ENCODE measurements at places on chromosomes 1 and 21.

DNA sequence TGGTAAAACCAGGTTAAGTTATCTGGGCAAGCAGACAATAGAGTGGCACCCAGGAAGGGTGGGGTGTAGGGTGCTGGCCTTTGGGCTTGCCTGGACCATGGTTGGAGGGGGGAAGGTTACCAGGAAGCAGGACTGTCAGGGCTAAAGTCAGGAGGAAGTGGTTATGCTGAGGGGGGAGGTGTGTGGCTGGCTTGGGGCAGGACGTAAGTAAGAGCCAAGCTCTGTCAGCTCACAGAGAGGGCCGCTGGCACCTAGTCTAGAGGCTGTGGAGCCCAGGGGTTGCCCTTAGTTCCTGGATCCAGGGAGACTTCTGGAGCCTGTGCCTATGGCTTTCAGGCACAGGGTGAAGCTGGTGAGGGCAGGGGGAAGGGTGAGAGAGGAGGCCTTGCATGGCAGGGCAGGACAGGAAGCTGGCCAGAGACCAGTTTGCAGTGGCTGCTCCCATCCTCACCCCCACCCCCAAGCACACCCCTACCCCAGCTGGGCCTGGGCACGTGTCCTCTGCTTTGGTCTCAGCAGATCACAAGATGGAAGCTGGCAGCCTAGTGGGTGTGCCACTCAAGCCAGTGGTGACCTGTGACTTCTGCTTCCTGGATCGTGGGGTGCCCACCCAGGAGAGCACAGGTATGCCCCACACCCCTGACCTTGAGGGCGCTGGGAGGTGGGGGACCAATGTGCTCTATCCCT, 20.5 kb upstream of the SMYD3 start:
- DNase-seq: no peak

DNA sequence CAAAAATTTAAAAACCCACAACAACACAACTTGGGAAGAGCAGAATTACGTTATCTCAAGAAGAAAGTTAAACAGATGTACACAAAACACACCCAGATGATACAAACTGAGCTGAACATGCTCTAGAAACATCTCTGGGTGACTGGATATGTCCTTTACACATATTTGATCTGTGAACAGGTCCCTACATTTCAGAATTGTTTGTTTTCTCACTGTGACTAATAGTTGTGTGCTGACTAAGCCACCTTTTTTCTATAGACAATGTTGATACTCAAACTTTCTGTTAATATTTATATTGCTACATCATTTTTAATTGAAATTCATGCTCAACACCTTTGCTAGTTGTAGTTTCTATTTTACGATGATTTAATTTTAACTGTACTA, 1.0 kb upstream of the F11R start:
- no peak for DNase-seq

DNA sequence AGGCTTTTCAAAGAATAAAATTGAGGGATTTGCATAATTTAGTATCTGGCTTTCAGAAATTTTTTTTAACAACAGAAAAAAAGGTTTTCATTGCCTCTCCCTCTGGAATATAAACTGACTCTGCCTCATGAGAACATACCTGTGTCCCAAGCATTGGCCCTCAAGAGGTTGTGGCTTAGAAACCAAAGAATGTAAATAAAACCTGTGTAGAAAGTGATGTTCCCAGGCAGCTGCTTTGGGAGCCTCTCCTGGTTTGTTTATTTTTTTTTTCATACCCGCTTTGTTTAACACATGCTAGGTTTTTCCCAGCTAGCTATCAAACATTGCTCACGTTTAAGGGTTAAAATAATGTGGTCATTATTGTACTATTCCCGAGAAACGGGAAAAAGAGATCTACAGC, 40.5 kb upstream of the IFNAR2 start:
- no peak for DNase-seq

DNA sequence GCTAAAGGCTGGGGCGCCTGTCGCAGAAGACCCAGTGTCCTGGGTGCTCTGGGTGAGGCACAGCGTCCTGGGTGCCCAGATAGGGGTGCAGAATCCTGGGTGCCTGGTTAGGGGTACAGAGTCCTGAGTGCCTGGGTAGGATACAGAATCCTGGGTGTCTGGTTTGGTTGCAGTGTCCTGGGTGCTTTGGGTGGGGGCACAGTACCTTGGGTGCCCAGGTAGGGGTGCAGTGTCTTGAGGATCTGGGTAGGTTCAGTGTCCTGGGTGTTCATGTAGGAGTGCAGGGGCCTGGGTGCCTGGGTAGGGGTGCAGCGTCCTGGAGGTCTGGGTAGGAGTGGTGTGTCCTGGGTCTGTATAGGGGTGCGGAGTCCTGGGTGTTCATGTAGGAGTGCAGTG, 178.7 kb downstream of the CAMTA1 start:
- DNase-seq: no peak

- DNase-seq: no peak
Measured at GRCh38 chr1:222582099-222582774, 7.5 kb downstream of the TAF1A start.

DNA sequence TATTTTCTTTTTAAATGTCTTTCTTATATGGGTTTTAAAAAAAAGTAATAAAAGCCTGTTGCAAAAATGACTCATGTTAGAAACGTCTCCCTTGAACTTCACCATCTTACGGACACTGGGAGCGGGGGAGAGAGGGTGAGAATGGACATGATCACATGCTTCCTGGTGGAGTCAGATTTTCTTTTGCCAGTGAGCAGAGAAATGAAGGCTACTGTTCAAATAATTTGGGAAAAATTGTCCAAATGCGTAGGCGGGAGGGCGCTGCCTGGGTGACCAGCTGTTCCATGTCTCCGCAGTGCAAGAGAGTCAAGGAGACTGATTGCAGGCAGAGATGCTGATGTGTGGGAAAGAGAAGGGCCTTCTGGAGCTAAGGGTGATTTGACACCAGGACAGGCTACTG, 23.1 kb downstream of the EIF2D start:
- DNase-seq: no peak

- DNase-seq: no peak
Measured at GRCh38 chr1:65792669-65793358, at the start of gene PDE4B. TSS of gene PDE4B (plus strand) at chr1:65792895.
